ENCODE measurements at places on chromosomes 12 and 14.
A peak's percentile ranks its signal among the peaks of the same experiment; 100 is the strongest.

GRCh38 chr12:114700392-114701103, 16.6 kb upstream of the TBX3 start:
- no peak for DNase-seq

GRCh38 chr12:100858656-100859055, 64.1 kb downstream of the ANO4 start:
- DNase-seq: no peak

DNA sequence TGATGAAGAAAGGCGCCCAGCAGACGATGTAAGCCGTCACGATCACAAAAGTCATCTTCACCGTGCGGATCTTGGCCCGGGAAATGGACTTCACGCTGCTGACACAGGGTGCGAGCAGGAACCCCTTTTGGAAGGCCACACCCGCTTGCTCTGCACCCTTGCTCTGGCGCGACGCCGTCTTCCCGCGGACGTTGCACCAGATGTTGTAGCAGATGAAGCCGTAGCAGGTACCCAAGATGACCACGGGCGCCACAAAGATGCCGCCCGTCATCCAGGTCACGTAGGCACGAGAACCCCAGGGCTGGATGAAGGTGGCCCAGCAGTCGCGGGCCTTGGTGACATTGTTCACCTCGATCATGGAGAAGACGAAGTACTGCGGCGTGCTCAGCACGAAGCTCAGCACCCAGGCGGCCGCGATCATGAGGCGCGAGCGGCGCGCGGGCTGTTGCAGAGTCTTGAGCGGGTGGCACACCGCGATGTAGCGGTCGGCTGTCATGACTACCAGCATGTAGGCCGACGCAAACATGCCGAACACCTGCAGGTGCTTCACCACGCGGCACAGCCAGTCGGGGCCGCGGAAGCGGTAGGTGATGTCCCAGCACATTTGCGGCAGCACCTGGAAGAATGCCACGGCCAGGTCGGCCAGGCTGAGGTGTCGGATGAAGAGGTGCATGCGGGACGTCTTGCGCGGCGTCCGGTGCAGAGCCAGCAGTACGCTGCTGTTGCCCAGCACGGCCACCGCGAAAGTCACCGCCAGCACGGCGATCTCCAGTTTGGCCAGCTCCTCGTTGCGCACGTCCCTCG, 890 bp downstream of the AVPR1A start:
- DNase-seq: no peak

GRCh38 chr12:31742891-31743290, 14.1 kb upstream of the AMN1 start:
- DNase-seq: no peak

DNA sequence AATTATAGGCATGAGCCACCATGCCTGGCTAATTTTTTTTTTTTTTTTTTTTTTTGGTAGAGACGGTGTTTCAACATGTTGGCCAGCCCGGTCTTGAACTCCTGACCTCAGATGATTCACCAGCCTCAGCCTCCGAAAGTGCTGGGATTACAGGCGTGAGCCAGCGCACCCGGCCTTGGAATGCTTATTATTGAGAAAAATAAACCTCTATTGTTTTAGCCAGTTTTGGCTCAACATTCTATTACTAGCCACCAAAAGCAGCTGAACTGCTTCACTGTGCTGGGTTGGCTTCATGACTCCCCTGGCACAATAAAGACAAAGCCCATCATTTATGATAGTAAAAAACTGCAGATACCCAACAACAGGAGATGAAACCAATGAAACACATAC, 93.5 kb upstream of the CEP83 start:
- peak; percentile 27 for DNase-seq

GRCh38 chr14:90632451-90632850, 183.8 kb downstream of the TTC7B start:
- DNase-seq: peak; percentile 63

DNA sequence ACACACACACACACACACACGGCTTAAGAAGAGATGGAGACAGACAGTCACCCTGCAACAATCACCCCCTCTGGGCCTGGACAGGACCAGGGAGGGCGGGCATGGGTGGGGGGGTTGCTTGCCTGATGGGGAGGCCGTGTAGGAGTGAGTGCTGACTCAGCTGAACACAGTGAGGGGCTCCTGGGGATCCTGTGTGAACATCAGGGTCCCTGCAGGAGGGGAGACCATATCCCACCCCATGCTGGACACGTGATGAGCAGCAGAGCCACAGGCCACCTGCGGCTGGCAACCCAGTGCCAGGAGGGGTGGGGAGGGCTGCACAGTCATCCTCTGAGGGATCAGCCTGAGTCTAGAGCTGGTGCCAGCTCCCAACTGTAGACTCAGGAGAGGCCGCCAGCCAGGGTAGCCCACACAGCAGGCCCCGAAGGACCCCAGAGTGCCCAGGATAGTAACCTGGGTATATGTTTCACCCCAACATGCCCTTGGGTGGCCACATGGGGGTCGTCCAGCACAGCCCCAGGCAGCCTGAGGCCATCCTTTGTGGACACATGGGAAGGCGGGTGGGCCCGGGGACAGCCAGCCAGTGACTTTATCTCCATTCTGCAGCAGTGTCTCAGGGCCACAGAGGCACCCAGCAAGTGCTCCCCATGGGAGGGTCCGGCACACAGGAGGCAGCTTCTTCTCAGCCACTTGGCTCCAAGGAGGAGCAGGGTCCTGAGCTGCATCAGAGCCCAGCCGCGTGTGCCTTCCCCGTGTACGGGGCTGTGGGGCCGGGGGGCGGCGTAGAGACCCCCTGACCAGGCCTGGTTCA, 73.7 kb upstream of the SFSWAP start:
- peak; percentile 0 for DNase-seq

- peak; percentile 87 for DNase-seq
These were observed 18.9 kb downstream of the SYNE3 start for GRCh38 chr14:95497561-95498011.

GRCh38 chr14:30484976-30485375, 74.0 kb upstream of the G2E3 start:
- no peak for DNase-seq

- no peak for DNase-seq
These were observed 315.3 kb downstream of the ZFP36L1 start for GRCh38 chr14:68477461-68478085.

DNA sequence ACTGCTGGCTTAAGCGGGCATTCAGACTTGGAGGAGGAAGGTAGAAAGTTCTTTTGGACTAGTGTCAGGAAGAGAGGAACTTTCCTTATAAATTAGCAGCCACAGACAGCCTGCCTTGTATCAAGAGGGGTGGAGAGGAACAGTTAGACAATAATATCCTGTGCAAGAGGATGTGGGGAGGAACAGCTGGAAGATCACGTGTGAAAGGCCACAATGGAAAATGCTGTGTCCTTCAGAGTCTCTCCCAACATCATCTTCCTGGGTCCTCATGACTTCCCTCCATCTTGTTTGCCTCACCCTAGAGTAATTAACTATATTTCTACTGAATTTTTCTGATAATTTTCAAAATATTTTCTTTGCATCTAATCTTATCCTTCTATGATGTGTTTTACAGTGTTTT, 117.4 kb downstream of the MGAT4C start:
- DNase-seq: peak; percentile 29

DNA sequence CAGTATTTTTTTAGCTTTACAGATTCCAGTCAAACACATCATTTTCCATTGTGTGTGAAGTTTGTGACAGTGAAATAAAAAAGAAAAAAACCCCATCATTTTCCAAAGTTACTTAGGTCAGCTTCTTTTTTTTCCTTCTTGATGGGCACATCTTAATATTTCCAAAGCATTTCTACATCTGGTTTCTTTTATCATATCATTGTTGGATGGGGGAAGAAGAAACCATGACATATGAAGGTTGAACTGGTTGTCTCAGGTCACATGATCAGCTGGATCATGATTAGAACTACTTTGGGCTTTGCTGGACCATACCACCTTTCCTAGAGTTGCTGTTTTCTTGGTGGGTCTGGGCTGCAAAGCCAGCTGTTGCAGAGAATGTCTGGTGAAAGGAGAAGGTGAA, 59.8 kb downstream of the FOS start:
- no peak for DNase-seq

GRCh38 chr14:101726954-101727302, 34.6 kb upstream of the PPP2R5C start:
- DNase-seq: no peak

GRCh38 chr14:73758392-73759182, 44.4 kb upstream of the PNMA1 start:
- DNase-seq: peak; percentile 76

DNA sequence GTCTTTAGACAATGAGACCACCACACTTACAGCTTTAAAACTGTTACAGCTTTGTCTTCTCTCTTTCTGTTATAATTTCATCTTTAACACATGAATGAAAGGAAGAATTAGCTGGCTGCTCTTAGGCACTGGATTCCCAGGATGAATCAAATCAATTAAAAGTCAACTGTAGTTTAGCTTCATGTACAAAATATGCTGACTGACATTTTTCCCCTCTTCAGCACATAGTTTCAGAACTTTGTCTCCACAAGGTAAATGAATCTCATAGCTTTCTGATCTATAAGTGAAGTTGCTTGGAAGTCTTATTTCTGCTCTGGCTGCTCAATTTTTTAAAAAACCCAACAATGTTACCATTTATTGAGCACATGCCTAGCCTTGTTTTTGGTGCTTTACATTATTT, 293.8 kb downstream of the GRIN2B start:
- DNase-seq: no peak

- no peak for DNase-seq
These were observed 33.5 kb upstream of the ADGRD1 start for GRCh38 chr12:130920119-130920703.

DNA sequence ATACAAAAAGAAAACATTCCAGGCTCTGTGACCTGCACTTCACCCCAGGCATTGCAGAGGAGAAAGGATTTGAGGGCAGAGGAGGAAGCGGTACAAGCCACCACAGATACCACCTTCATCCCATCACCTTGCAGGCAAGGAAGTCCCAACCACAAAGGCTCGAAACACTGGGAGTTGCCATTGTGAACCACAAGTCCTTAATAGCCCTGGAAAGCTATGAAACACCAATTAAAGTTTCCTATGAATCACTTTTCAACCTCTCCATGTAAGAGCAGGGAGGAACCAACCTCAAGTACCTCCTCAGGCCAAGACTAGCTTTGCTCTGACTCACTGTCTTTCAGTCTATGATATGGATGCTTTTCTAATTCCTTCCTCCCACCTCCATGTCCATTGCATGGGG, 27.0 kb downstream of the MAP3K9 start:
- no peak for DNase-seq

DNA sequence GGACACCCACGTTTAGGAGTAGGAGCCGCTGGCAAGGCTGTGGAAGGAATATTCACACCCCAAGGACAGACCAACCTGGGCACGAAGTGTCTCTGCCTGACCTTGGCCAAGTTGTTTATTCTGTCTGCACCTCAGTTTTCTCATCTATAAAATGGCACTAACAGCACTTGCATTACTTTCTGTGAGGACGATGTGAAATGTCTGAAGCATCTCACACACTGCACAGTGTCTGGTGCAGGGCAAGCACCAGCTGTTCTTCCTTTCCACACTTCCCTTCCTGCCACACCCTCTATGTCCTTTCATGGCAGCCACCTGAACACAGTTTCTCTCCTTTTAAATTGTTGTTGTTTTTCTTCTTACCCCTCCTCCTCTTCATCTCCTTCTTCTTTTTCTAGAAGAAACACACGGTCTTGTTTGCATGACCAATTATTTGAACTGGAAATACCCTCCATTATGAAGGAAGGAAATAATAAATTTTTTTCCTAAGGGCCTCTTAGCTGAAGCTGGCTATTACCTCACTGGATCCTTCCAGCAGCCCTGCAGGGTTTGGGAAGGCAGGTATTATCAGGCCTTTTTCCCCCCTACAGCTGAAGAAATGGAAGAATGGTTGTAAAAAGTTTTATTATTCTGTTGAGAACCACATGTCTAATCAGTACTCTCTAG, 42.9 kb upstream of the ATP23 start:
- peak; percentile 2 for DNase-seq

GRCh38 chr14:106038263-106038662, 511.9 kb downstream of the TMEM121 start:
- no peak for DNase-seq

DNA sequence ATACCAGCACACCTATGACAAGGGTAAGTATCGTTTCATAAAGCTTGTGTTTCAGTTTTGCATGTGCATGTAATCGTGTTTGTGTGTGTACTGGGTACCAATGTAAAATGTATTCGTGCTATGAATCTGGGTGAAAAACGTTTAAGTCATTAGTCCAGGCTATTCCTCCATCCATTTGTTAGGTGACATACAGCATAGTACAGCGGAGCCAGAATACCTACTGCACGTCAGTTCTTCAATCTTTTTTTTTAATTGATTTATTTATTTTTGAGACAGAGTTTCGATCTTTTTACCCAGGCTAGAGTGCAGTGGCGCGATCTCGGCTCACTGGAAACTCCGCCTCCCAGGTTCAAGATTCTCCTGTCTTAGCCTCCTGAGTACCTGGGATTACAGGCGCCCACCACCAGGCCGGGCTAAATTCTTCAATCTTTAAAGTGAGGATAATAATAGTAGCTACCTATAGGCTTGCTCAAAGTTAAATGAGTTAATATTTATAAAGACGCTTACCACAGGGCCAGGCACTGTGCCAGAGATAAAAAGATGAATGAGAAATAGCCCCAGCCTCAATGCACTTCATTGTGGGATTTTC, 661 bp upstream of the RPS26 start:
- no peak for DNase-seq

- DNase-seq: no peak
These were observed 23.7 kb upstream of the CHST11 start for GRCh38 chr12:104433061-104433460.

GRCh38 chr14:77375164-77375950, 1.5 kb downstream of the TMED8 start:
- DNase-seq: no peak

DNA sequence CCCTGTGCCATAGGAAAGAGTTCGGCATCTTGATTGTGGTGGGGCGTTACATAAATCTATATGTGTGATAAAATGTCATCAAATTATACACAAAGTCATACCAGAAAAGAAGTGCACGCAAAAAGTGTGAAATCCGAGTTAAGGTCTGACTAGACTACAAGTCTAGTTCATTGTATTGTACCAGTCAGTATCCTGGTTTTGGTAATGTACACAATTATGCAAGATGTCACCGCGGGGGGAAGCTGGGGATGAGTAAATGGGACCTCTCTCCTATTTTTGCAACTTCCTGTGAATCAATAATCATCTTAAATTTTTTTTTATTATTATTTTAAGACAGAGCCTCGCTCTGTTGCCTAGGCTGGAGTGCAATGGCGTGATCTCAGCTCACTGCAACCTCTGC, 43.2 kb upstream of the BCL11B start:
- DNase-seq: no peak

GRCh38 chr14:59238216-59238615, 49.7 kb downstream of the DAAM1 start:
- no peak for DNase-seq

GRCh38 chr12:34390171-34390841, 368.0 kb downstream of the ALG10 start:
- no peak for DNase-seq
